ENCODE measurements at places on chromosomes 5 and 9.

DNA sequence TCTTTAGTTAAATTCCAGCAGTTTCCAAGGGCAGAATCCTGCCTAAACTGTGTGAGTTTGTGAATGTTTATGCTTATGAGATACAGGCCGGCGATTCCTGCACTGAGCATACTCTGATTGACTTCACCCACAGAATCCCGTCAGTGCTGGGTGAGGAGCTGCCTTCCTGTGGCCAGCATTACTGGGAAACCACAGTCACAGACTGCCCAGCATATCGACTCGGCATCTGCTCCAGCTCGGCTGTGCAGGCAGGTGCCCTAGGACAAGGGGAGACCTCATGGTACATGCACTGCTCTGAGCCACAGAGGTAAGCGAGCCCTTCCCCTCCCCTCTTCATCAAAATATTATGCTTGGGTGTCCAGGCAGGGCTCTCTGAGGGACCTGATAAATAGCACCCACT lies 103.7 kb downstream of the CMYA5 start:
- DNase-seq = no peak

- no peak for DNase-seq
These were observed 218.5 kb upstream of the CDH12 start for GRCh38 chr5:23071682-23072081.

DNA sequence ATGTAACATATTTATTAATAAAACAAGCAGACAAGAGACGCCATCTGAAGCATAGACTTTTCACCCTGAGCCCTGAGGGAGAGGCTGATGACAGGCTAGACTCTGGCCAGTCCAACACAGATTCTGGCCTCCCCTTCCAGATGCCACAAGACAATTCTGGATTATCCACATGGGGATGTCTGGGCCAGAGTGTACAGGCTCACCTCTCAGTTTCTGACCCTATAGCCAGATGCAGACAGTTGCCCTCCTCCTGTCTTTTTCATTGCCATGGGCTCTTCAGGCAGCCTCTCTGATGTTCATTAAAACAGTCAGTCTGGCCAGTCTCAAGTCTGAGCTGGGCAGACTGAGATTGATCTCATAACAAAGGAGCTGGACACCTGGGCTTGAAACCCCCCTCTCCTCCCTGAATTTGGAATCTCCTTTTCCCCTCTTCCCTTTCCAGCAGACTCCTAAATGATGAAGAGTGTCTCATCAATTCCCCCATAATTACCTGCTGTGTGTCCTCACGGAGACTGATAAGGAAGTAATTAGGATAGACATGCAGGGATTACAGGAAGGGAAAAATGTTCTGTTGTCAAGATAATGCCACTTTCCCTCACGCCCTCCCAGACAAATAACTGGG lies 89.6 kb downstream of the ASTN2 start:
- DNase-seq = no peak

DNA sequence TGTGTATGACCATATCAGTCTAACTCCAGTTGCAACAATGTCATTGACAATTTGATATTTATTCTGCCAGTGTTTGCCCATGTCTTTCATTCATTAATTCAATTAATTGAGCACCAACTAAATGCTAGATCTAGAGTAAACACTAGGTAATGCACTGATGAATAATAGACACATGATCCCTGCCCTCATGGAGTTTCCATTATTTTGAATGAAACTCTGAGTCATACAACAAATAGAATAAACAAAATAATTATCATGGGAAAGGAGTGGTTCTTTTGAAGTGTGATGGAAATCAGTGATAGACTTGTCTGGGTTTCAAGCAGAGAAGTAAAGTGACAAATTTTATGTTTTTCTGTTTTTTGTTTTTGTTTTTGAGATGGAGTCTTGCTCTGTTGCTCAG lies 4.6 kb downstream of the ARHGEF37 start:
- no peak for DNase-seq

GRCh38 chr5:16852251-16853005 lies 83.7 kb downstream of the MYO10 start:
- no peak for DNase-seq

All from hematopoietic multipotent progenitor cell treated with erythropoietin and hydrocortisone succinate and interleukin-3 and kit ligand, for 8 days (in vitro differentiated cells).